ENCODE measurements at places on chromosomes 3 and 15.

DNA sequence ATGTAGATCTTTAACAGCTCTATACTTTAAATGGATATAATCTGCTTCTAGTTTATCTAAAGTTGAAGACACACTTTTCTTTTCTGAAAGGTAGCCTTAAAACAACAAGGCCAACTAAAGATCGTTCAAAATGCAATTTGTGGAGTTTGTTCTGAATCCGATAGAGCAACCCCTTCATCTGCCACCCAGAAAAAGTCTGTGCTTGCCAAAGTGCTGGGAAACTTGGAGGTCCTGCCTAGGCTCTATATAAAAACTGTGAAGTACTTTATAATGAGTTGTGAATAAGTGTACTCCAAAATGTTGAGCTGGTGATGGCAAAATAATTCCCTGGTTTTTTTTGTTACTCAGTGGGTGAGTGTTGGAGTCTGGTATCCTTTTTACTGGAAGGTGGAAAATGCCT lies 12.5 kb downstream of the GLDN start:
- no peak for DNase-seq

DNA sequence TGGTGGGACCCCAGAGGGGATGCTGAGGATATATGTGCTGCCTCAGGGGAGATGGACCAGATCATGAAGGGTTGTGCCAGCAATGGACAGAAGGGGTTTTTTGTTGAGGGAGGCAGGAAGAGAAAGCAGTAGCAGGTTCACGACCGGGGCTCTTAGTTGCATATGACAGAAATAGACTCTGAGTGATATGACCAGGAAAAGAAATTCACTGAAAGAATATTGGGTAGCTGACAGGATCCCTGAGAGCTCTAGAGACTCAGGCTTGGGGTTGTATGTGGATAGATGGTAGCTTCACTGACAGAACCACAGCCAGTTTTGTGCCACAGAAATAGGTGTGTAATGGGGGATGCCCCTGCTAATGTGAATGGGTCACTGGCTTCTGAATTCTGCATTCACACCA lies 241.6 kb downstream of the ZNF621 start:
- DNase-seq, result no peak

DNA sequence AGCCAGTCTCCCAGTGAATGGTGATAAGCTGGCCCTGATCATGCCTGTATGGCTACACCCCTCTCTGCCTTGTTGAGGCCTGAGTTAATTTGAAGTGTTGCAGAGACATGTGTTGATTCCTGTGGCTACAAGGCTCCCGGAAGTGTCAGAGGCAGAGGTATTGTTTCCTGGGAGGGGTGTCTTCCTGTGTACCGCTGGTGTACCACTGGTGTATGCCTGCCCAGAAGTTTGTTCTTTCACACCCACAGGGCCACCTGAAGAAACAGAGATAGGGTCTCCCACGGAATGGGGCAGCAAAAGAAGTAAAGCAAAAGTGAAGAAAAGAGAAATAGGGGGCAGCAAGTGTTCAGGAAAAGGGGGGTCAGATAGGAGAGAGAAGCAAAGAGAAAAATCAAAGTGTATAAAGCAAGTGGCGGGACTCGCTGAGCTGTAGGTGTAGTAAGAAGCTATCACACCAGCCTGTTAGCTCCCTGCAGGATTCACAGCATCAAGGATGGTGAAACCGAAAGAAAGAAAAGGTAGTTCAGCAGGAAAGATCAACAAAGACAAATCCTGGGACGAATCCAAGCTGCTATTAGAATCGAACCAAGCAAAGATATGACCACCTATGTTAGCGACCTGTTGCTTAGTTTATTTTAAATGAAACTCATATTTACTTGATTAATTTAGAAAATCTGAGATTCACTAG lies 36.6 kb upstream of the CD47 start:
- peak; percentile 70 for DNase-seq

- no peak for DNase-seq
Measured at GRCh38 chr3:27220166-27220565, 149.0 kb downstream of the NEK10 start.

DNA sequence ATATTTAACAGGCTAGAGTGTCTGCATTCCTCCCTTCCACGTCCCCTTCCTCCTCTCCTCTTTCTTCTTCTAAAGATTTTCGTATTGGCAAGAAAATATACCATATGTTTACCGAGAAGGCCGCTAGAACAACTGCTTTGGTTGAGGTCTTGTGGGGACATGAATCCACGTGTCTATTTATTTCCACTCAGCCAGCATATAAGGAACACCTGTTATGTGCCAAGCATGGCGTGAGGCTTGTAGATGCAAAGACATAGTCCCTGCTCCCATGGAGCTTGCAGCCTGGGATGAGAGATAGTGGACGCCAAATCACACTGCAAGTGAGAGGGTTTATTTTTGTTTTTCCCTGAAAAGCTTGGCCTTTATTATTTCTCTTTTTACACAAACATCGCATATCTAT lies 57.1 kb downstream of the SLC7A14 start:
- no peak for DNase-seq

- DNase-seq, result peak; percentile 52
Measured at GRCh38 chr3:129182390-129183185, 1.1 kb downstream of the CNBP start.

DNA sequence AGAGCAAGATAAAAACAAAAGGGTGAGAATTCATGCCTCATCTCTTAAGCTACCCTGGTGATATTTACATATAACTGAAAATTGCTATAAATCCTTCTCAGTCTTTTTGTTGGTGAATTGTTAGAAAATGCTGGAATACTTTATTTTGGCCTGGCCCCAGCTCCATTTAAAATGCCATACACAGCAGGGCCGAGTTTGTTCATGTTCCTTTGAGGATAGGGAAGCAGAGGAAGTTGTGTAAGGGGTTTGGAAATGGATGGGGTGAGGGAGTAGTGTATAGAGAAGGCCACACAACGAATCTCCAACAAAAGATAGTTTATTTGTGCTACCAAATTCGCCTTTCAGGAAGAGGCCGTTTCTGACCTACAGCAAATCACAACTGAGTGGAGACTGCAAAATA lies 78.6 kb upstream of the ADAMTS9 start:
- no peak for DNase-seq

DNA sequence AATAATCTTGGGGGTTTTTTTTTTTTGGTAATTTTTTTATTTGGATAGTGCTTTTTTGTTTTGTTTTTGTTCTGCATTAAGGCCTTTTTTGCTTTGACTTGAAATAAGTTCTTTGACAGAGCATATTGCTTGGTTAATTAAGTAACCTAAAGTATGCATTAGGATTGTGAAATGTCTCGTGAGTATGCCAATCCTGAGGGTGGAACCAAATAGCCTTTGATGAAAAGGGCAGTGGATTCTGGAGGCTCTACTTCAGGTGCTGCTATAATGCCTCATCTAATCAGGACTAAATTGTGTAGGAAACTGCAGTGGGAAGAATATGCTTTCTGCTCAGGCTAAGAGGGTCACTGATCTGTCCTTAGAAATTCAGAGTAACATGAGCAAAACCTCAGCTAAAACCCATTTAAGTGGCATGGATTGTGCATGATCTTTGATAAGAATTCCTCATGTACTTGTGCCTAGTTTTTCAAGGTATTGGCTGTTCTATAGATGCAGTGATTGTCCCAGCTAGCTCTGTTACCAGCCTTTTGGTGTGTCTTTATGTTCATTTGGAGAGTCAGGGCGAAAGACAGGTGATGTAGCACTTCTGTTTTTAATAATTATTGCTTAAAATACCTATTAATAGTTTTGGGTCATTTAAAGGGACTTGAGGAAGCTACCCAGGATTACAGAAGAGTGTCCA lies 15.4 kb downstream of the CDV3 start:
- no peak for DNase-seq

- DNase-seq, result peak; percentile 81
Measured at GRCh38 chr15:41904541-41905005, 10.7 kb upstream of the SPTBN5 start.

All from activated CD4-positive, alpha-beta T cell treated with anti-CD3 and anti-CD28 coated beads for 36 hours (primary cell).